ENCODE measurements at places on chromosomes 13 and 19.

- no peak for DNase-seq
- no peaks in the 10 kb centered on the region for H3K27me3 ChIP-seq
- H3K4me3 ChIP-seq = no peak overlapping the region
- peaks cover 11% of the 10 kb centered on the region for H3K4me1 ChIP-seq
- no peak overlapping the region for H3K27ac ChIP-seq
- no peaks in the 10 kb centered on the region for H3K36me3 ChIP-seq
Observed at GRCh38 chr19:2766594-2767372, 16.3 kb downstream of the SGTA start.

GRCh38 chr19:35978832-35979365 is 16.1 kb upstream of the SDHAF1 start:
- H3K27me3 ChIP-seq = no peaks in the 10 kb centered on the region
- no peaks in the 10 kb centered on the region for H3K36me3 ChIP-seq
- H3K4me3 ChIP-seq = no peak overlapping the region

- no peaks in the 10 kb centered on the region for H3K27me3 ChIP-seq
- no peak overlapping the region for H3K4me3 ChIP-seq
- no peaks in the 10 kb centered on the region for H3K4me1 ChIP-seq
- no peaks in the 10 kb centered on the region for H3K36me3 ChIP-seq
- H3K27ac ChIP-seq = no peak overlapping the region
- DNase-seq = no peak
Observed at GRCh38 chr19:6668691-6669090, 1.3 kb downstream of the TNFSF14 start.

- peaks cover 26% of the 10 kb centered on the region for H3K27me3 ChIP-seq
- H3K27ac ChIP-seq = no peak overlapping the region
- H3K36me3 ChIP-seq = no peaks in the 10 kb centered on the region
- H3K4me1 ChIP-seq = peaks cover 20% of the 10 kb centered on the region
- H3K4me3 ChIP-seq = no peak overlapping the region
Observed at GRCh38 chr19:1063909-1064660, 2.9 kb upstream of the ARHGAP45 start.

GRCh38 chr19:51091126-51091525 is 8.4 kb upstream of the KLK14 start:
- H3K27ac ChIP-seq = no peak overlapping the region
- no peaks in the 10 kb centered on the region for H3K36me3 ChIP-seq
- no peak for DNase-seq
- H3K27me3 ChIP-seq = no peaks in the 10 kb centered on the region

DNA sequence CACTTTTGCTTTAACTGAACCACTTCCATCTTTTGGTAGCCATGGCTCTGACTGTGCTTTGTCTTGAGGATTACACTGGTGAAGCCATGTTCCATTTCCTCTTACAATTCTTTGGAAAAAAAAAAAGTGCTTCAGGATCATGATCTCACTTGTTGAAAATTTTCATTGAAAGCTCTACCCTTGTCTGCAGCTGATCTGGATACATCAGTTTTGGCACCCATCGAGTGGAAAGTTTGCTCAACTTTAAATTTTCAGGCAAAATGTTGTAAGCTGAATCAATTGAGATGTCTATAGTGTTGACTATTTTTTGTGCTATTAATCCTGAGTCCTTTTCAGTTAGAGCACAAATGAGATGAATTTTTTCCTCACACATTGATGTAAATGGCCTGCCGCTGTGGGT is 48.3 kb upstream of the RFXAP start:
- no peak for DNase-seq
- no peak overlapping the region for H3K27ac ChIP-seq
- H3K4me1 ChIP-seq = no peaks in the 10 kb centered on the region
- H3K4me3 ChIP-seq = no peak overlapping the region

GRCh38 chr13:111043575-111043982 is 71.5 kb upstream of the ARHGEF7 start:
- no peaks in the 10 kb centered on the region for H3K4me1 ChIP-seq
- no peak for DNase-seq
- H3K36me3 ChIP-seq = no peaks in the 10 kb centered on the region
- H3K27ac ChIP-seq = no peak overlapping the region
- no peaks in the 10 kb centered on the region for H3K27me3 ChIP-seq

- H3K27me3 ChIP-seq = no peaks in the 10 kb centered on the region
- H3K4me3 ChIP-seq = no peak overlapping the region
- H3K36me3 ChIP-seq = no peaks in the 10 kb centered on the region
- no peak for DNase-seq
Observed at GRCh38 chr13:65336916-65337315, 1893.2 kb downstream of the PCDH9 start.

DNA sequence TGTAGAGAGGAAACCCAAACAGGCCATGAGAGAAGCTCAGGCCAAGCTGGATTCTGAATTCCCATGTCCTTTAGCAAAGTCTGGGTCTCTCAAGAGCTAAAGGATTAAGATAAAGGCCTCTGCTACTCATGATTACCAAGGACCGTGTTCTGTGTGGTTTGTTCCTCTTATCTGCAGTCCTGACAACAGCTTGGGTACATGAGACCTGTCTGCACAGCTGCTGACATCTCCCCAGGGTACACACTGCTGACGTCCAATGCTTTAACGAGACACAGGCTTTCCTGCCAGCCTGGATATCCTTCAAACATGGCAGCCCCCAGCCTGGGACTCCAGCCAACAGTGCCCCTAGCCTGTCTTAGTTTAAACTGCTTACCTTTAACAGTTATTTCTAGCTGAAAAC is 211.0 kb downstream of the SLC7A1 start:
- no peak overlapping the region for H3K27ac ChIP-seq
- no peaks in the 10 kb centered on the region for H3K27me3 ChIP-seq
- no peaks in the 10 kb centered on the region for H3K4me1 ChIP-seq
- no peaks in the 10 kb centered on the region for H3K36me3 ChIP-seq

DNA sequence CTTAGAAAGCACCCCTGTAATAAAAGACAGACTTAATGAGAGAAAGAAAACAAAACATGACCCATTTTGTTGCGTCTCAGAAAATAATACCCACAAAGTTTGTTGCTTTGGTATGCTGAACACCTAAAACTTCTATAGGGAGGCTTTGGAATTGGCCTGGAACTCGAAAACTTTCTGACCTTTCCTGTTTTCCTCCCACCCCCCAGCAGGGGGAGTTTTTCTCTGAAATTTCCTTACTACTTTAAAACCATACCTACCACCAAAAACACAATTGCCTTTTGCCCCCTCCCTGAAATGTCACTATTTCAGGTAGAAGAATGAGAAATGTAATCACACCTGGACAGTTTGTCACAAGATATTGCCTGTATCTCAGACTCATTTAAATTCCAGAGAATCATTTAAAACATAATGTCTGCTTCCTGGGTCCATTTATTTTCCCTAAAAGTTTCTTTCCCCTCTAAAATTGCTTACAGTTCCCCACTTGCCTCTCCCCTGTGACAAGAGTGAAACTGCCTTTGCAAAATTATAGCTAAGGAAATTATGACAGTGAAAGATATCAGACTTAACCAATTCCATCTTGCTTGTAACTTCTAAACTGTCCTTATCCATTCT is 2700.2 kb downstream of the PCDH9 start:
- H3K27me3 ChIP-seq = no peaks in the 10 kb centered on the region
- peak; percentile 12 for DNase-seq
- H3K4me1 ChIP-seq = no peaks in the 10 kb centered on the region

DNA sequence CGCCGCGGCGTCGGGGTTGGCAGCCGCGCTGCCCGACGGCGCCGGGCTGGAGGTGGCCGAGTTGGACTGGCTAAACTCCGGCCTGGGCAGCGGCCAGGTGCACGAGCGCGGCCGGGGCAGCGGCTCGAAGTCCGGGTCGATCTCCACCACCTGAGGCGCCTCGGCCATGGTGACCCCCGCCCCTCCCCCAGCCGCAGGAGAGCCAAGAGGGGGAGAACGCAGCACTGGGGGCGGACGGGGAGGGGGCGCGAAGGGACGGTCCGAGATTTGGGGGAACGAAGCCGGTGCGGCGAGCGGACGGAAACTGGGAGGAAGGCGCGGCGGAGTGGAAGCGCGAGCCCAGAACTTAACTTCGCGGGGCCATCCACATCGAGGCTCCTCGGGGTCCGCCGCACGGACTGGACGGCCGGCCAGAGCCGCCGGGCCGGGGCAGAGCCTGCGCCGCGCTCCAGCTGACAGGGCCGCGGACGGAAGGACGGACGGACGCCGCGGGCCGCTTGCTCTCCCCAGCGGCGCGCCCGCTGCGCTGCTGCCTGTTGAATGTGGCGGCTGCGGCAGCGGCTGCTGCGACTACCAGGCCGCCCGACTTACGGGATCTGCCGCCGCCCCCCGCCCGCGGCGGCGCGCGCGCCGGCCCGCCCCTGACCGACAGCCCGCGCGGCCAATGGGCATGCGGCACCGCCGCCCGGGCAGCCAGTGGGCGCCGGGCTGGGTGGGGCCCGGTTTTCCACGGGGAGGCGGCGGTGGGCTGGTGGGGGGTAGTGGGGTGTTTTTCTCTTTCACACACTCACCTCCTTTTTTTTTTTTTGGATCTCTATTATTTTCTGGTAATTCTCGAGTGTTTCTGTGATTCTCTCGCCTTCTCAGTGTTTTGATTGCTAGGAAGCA is at the start of gene FOXO1:
FOXO1 (minus strand) TSS at position 597 of the 888 bp plus-strand sequence; CDS start at position 168, 429 bp downstream.
- no peaks in the 10 kb centered on the region for H3K36me3 ChIP-seq
- peak within 1 kb of the TSS; percentile 75 for H3K4me3 ChIP-seq
- H3K27me3 ChIP-seq = no peaks in the 10 kb centered on the region
- H3K4me1 ChIP-seq = peaks cover 34% of the 10 kb centered on the region
- peak within 1 kb of the TSS; percentile 95 for H3K27ac ChIP-seq

GRCh38 chr19:5594521-5594950 is 26.8 kb upstream of the TINCR start:
- H3K27me3 ChIP-seq = no peaks in the 10 kb centered on the region
- H3K4me1 ChIP-seq = no peaks in the 10 kb centered on the region
- no peak overlapping the region for H3K27ac ChIP-seq
- no peak for DNase-seq
- H3K4me3 ChIP-seq = no peak overlapping the region

GRCh38 chr13:92974905-92975429 is 251.6 kb upstream of the GPC6 start:
- H3K4me1 ChIP-seq = no peaks in the 10 kb centered on the region
- H3K4me3 ChIP-seq = no peak overlapping the region
- DNase-seq = no peak
- H3K36me3 ChIP-seq = no peaks in the 10 kb centered on the region
- H3K27ac ChIP-seq = no peak overlapping the region

GRCh38 chr19:35963514-35963913 is 27.3 kb downstream of the LRFN3 start:
- no peak overlapping the region for H3K4me3 ChIP-seq
- H3K27me3 ChIP-seq = peaks cover 25% of the 10 kb centered on the region
- H3K4me1 ChIP-seq = peaks cover 8% of the 10 kb centered on the region
- DNase-seq = peak; percentile 58

GRCh38 chr19:33510462-33511194 is 11.0 kb downstream of the PEPD start:
- H3K4me3 ChIP-seq = no peak overlapping the region
- H3K27me3 ChIP-seq = no peaks in the 10 kb centered on the region
- no peaks in the 10 kb centered on the region for H3K36me3 ChIP-seq
- H3K4me1 ChIP-seq = no peaks in the 10 kb centered on the region
- no peak overlapping the region for H3K27ac ChIP-seq
- no peak for DNase-seq

GRCh38 chr19:41377977-41378709 is 1.8 kb downstream of the TMEM91 start:
- no peak for DNase-seq
- H3K27me3 ChIP-seq = no peaks in the 10 kb centered on the region
- peaks cover 23% of the 10 kb centered on the region for H3K4me1 ChIP-seq
- no peak overlapping the region for H3K4me3 ChIP-seq
- peak overlapping the region; percentile 34 for H3K27ac ChIP-seq

GRCh38 chr13:26052337-26052736 is 521 bp upstream of the SHISA2 start:
- peaks cover 51% of the 10 kb centered on the region for H3K27me3 ChIP-seq
- no peak overlapping the region for H3K27ac ChIP-seq
- no peak for DNase-seq

GRCh38 chr19:13215572-13216380 is 65.6 kb downstream of the IER2 start:
- no peaks in the 10 kb centered on the region for H3K4me1 ChIP-seq
- DNase-seq = no peak

- H3K4me3 ChIP-seq = no peak overlapping the region
- H3K4me1 ChIP-seq = no peaks in the 10 kb centered on the region
- H3K27me3 ChIP-seq = no peaks in the 10 kb centered on the region
Observed at GRCh38 chr13:109361562-109362289, 424.7 kb downstream of the IRS2 start.

DNA sequence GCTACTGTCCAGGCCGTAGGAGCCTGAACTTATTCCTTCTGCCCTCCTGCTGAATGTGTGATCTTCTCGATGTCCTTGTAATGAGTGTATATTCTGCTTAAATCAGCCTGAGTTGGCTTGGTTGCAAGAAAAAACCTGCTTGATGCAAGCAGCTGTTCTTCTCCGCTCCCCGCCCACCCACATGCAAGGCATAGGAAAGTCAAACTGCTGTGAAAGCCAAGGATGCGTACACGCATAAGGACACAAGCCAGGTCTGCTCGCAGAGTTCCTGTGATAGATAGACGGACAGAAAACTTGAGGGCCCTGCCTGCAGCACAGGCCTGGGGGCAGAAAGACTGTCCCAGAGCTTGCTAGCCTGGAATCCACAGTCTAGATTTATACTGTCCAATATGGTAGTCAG is 101.1 kb downstream of the DNAJC15 start:
- DNase-seq = no peak
- no peaks in the 10 kb centered on the region for H3K4me1 ChIP-seq
- H3K27me3 ChIP-seq = no peaks in the 10 kb centered on the region
- no peak overlapping the region for H3K4me3 ChIP-seq
- H3K27ac ChIP-seq = no peak overlapping the region

- no peak for DNase-seq
- no peaks in the 10 kb centered on the region for H3K27me3 ChIP-seq
- H3K27ac ChIP-seq = no peak overlapping the region
- H3K36me3 ChIP-seq = no peaks in the 10 kb centered on the region
- no peaks in the 10 kb centered on the region for H3K4me1 ChIP-seq
Observed at GRCh38 chr13:45296259-45296658, 44.7 kb downstream of the TPT1 start.

- no peak overlapping the region for H3K4me3 ChIP-seq
- no peaks in the 10 kb centered on the region for H3K4me1 ChIP-seq
- no peak for DNase-seq
- H3K27me3 ChIP-seq = no peaks in the 10 kb centered on the region
- H3K36me3 ChIP-seq = peaks cover 4% of the 10 kb centered on the region
Observed at GRCh38 chr13:100530671-100531213, 57.8 kb downstream of the GGACT start.

DNA sequence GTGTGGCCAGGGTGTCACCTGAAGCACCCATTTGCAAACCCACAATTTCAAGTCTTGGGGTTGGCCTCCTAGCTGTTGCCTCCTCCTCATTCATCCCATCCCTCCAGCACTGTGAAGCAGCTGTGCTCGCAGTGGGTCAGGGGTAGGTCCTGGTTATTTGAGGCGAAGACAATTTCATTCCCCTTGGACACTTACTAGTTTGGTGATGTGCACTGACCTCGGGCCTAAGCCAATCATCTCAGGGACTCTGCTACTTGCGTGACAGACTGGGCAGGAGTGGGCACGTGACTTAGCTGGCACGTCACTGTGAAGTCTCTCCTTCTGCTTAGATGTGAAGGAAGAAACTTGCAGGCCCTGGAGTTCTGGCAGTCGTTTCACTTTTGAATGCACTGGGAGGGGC is 3.5 kb upstream of the ATP11A start:
- no peak overlapping the region for H3K4me3 ChIP-seq
- H3K27ac ChIP-seq = no peak overlapping the region
- H3K4me1 ChIP-seq = no peaks in the 10 kb centered on the region
- H3K27me3 ChIP-seq = no peaks in the 10 kb centered on the region
- H3K36me3 ChIP-seq = no peaks in the 10 kb centered on the region
- DNase-seq = peak; percentile 7
